ENCODE measurements at places on chromosomes 7 and 10.

DNA sequence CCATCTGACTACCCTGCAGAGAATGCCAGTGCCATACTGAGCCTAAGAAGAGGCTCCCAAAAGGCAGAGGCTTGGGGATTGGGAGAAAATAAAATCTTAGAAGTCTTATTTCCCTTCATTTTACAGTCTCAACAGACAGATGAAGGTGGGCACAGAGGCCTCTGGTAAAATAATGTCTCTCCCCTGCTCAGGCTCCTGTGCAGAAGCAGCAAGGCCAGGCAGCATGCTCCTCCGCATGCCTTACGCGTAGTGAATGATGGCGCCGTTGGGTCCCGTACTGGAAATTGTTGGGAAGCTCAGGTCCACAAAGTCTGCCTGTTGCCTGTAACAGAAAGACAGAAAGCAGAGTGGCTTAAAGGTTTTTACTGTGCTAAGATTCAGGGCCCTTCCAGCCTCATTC is 45.8 kb downstream of the XPNPEP1 start:
- no peak for DNase-seq

DNA sequence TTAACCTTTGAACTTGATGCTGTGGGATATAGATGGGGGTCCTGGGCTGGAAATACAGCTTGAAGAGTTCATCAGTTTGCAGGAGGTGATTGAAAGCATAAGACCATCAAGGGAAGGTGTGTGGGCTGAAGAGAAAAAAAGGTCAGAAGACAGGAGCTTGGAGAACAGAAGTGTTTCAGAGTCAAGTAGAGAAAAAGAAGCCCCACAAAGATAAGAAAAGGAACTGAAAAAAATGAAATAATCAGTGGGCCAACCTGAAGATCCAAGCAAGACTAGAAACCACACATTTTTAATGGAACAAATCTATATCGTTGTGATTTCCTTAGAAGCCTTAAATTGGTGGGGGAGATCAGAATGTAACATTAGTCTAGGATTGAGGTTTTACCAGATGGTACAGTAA is 22.5 kb downstream of the ZEB1 start:
- no peak for DNase-seq

DNA sequence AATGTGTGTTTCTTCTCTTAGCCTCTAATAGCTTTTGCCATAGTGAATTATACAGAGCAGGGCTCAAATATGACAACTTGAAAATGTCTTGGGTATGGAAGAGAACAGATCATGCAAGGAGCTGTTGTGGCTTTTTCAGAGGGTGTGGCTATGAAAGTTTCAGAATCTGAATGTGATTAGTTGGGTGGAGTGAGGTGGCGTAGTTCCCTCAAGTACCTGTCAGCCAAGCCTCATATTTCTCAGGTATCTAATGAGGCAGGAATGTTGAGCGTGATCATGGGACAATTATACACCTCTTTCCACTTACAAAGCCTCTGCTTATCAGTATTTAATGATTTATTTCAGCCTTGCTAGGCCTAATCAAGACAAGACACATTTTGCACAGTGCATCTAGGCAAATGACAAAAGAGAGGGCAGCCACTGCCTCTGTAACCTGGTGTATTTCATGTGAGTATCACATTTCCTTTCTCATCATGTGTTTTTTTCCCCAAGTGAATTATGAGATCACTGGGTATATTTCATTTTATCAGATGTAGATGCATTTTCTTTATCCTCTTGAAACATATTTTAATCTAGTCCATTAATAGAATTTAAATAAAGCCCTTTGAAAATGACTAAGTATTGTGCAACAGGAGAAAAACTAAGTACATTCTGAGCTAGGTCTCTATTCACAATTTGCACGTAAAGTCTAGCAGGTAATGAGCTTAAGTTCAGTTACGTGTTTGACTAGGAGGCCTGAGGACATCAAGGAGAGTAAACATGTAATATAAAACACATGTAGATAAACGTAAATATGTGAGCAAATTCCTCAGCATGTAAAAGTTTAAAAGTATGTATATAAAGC is 644.4 kb upstream of the IGFBP3 start:
- no peak for DNase-seq

DNA sequence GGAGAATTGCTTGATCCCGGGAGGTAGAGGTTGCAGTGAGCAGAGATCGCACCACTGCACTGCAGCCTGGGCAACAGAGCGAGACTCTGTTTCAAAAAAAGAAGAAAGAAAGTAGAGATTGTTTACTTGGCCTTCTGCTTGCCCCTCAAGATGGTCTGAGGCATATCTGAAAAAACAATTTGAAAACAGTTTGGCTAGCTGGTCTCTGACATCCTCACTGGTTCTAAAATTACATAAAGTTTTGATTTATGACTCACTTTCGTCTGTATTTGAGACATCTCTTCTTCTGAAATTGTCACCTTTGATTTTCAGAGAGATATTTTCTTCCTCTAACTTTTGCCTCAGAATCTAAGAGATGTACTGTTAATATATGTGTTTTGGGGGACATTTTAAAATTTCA is 49.6 kb upstream of the HELLS start:
- DNase-seq, result no peak

DNA sequence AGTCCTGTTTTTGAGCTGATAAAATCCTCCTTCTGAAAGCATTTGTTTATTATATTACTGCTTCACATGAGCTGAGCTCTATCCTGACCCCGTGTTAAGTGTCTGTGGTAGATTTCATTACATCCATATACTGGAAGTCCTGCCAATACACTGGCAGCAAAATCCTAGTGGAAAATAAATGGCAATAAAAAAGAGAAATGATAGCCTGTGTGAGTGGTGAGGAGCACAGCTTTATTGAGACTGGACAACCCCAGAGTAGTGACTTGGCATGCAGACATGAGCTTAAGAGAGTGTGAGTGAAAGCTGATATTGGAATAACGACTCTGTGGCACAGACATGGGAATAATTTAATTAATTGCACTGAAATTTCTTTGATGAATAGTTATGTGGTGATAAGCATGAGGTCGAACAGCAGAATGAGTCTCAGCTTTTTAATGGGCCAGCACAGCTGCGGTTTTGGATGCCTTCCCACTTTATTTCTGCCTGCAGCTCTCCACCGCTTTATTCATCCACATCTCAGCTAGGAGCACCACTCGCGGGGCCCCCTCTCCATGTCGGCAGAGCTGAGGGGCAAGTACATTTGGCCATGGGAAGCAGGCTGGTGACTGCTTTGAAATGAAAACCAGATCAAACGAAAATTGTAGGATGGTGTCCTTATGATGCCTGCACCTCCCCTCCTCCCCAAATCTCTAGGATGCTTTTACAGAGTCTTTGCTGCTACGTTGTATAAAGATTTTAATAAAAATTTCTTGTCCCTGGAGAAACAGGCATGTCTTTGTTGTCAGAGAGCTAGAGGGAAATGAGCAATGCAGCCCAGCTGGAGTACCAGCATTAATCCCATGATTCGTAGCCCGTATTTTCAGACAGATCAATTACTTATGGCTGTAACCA is 494.3 kb downstream of the AUTS2 start:
- no peak for DNase-seq

DNA sequence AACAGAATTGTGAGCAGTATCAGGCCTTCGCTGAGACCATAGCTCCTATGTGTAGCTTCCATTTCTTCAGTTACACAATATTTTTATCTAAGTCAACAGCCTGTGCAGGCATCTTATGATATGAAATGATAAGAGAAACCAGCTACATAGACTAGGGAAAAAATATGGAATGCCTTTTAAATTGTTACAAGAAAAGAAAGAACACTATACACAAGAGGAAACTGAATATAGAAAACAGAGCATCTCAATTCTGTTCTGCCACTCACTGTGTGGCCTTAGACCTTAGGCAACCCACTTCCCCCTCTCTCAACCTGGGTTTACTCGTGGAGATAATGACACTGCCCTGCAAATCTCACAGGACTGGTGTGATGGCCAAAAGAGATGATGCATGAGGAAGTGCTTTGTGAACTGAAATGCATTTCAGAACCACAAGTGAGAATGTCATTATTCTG is 132.9 kb downstream of the LRRN3 start:
- DNase-seq, result no peak

- no peak for DNase-seq
Observed at GRCh38 chr7:44141221-44141850, at the start of gene MYL7. TSS of gene MYL7 (minus strand) at chr7:44141332. CDS start at chr7:44141305, 27 bp downstream.

- DNase-seq, result no peak
Observed at GRCh38 chr7:92732316-92733036, 103.9 kb downstream of the CDK6 start.

GRCh38 chr7:20402747-20403230 is 72.1 kb downstream of the ITGB8 start:
- no peak for DNase-seq

DNA sequence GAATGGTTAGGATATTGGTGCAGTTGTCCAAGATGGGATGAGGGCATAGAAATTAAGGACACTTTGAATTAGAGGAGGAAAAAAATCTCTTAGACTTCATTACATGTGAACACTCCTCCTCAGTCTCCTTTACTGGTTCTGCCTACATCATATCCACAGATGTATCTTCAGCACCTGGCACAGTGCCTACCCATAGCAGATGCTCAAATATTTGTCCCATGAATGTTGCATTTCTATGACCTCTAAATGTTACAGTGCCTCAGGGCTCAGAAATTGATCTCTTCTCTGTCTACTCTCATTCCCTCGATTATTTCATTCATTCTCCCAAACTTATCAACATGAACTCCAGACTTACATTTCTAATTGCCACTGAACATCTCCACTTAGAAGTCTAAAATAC is 17.1 kb downstream of the CNNM1 start:
- no peak for DNase-seq

GRCh38 chr10:102352066-102352715 is 43.3 kb upstream of the NFKB2 start:
- DNase-seq, result no peak

DNA sequence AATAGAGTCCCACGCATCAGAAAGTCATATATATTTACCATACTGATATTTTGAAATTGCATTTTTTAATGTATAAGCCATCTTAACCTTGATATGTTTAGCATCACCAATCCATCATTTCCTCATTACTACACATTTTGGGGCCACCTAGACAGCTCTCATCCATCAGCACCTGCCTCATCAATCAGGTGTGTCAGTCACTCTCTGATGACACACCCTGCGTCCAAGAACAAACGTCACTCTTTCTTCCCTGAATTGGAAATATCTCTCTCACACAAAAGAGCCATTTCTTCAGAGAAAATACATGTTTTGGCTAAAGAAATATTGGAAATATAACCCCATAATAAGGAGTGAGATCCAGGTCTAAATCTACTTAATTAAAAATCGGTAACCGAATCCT is 38.9 kb upstream of the RSU1 start:
- DNase-seq, result no peak

GRCh38 chr10:30559180-30559579 is 70.4 kb downstream of the LYZL2 start:
- DNase-seq, result no peak

- DNase-seq, result no peak
Observed at GRCh38 chr7:153381275-153382040, 621.9 kb downstream of the ACTR3B start.

- DNase-seq, result no peak
Observed at GRCh38 chr7:13496976-13497375, 492.5 kb downstream of the ETV1 start.

DNA sequence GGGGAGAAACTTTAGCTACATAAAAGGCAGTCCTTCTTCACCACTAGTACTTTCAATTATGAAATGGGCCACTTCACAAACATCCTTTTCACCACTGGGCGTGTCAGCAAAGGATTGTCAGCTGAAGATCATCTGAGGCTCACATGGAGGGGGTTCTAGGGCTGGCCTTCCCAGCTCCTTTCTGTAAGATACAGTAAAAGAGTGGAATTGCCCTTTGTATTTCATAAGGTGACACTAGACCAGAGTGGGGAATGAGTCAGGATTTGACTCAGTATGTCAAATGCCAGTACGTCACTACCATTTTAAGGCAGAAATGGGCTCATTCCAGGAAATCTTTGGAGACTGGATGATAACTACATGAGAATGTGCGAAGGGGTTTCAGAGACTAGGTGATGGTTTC is 21.2 kb upstream of the BLOC1S2 start:
- DNase-seq, result no peak

DNA sequence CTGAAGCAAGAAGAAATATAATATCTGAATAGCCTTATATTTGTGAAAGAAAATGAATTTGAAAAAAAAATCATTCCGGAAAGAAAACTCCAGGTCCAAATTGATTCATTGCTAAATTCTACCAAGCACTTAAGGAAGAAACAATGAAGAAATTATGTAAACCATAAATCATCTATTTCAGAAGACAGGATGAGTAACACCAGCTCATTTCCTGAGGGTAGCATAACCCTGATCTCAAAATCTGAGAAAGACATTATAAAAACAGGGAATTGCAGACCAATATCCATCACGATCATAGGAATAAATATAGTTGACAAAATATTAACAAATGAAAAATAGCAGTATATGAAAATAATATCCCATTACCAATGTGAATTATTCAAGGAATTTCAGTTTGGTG is 70.1 kb upstream of the RAB18 start:
- DNase-seq, result no peak

GRCh38 chr7:130741331-130741995 is 7.5 kb upstream of the KLF14 start:
- DNase-seq, result no peak

DNA sequence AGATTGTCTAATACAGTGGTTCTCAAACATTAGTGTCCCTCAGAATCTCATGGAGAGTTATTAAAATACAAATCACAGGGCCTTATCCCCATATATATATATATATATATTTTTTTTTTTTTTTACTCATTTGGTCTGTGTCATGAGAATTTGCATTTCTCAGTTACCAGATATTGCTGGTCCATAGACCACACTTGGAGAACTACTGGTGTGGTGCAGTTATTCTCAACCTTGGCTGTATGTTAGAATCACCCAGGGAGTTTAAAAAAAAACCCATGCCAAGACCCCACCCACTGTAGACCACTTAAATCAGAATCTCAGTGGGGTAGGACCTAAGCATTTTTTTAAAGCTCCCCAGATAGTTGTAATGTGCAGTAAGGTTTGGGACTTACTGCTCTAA is 179.9 kb downstream of the AUTS2 start:
- no peak for DNase-seq

GRCh38 chr7:142587578-142588191 is 161.6 kb upstream of the PRSS1 start:
- no peak for DNase-seq

- DNase-seq, result peak; percentile 71
Observed at GRCh38 chr10:72248468-72249151, 25.1 kb upstream of the DDIT4 start.

DNA sequence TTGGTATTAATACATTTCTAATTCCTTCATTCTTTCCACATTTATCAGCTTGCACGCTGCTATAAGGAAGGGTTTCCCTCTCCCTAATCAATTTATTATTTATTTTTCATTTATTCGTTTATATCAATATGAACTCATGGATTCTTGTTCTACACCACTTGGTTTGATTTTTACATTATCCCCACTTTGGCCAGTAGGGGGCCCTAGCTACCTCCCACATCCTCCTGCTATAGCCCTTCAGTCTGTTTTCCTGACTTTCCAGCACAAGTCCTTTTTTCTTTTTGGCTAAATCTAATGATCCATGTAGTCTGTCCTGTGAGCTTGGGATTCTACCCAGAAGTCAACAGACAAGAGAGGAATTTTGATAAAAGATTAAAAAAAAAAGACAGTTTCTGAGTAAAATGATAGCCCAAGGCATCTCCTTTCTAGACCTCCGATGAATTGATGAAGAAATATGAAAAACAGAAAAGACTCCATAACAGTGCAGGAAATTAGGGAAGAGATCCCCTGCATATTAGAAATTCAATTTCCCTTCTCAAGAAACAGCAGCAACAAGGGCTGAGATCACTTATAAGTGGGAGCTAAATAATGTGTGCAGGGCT is 47.7 kb downstream of the LYZL2 start:
- no peak for DNase-seq
